ENCODE measurements at places on chromosomes 5 and 9.

GRCh38 chr9:15277400-15278090 lies 29.5 kb downstream of the TTC39B start:
- no peak for DNase-seq

DNA sequence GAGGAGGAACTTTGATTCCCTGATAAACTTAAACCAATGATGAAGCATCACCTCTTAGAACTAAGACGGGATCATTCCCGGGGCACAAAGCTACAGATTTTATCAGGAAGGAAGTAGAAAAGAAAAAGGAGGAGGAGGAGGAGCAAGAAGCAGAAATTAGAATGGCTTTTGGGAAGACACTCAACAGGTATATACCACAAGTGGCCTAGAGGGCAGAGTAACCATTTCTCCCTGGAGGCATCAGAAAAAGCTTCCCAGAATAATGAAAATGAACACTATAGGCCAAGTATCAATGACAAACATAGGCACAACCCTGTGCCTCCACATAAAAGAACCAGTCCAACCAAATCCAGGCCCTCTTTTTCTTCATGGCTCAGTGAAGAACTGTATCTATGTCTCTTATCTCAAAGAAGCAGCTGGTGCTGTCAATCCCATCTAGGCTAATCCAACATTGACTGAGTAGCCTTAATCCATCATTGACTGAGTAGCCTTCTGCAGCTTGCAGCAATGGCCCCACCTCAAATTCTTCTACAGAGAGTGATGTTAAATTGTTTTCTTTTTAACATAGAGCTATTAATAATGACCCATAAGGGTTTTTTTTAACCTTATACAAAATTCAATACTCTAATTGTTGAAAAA lies 178.8 kb upstream of the KIF2A start:
- no peak for DNase-seq

DNA sequence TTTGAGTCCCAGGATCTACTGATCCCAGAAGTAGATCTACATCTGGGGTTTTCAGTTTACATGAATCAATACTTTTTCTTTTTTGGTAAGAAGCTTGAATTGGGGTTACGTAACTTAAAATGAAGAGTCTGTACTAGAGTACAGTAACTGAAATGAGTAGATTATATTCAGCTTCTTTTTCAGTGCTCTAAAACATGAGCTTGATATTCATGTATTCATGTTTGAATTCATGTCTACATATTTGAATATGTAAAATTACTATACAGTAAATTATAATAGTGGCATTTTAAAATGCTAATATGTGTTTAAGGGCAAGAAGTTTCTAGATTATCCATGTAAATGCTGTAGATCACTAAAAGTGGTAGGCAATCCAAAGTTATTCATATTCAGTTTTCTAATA lies 14.8 kb downstream of the POU5F2 start:
- DNase-seq: no peak

DNA sequence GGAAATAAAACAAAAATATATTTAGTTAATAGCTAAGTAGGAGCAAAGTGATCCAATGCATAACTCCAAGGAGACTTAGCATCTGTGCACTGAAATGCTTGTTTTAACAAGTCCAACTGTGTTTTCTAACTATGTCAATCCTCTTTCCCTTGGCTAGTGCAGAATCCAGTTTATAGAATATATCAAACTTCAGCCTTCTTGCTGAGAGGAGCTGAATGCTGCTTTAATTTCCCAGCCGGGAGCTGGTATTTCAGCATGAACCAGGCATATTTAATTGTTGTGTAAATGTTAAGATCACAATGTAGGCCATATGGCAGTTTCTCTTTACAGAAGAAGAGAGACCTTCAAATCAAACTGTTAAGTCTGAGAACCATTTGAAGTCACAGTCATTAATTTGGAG lies 411.7 kb downstream of the HCN1 start:
- no peak for DNase-seq

GRCh38 chr5:65213921-65214525 lies 267.7 kb downstream of the ADAMTS6 start:
- DNase-seq: no peak

- DNase-seq: no peak
Observed at GRCh38 chr9:27350382-27350976, 53.5 kb upstream of the EQTN start.

GRCh38 chr5:146461319-146461718 lies 14.2 kb downstream of the TCERG1 start:
- no peak for DNase-seq
